ENCODE measurements at places on chromosomes 4 and X. TPM values are rescaled to one million over a fixed set of nuclear protein-coding genes. Genes with fewer than 3 reads are reported as not detected.

GRCh38 chr4:56318555-56318954 lies 68.7 kb downstream of the AASDH start:
- no peak for DNase-seq
- H3K4me3 ChIP-seq, result no peak overlapping the region
- no peak overlapping the region for H3K27ac ChIP-seq
- H3K36me3 ChIP-seq, result no peaks in the 10 kb centered on the region
- H3K27me3 ChIP-seq, result no peaks in the 10 kb centered on the region
- H3K4me1 ChIP-seq, result no peaks in the 10 kb centered on the region

DNA sequence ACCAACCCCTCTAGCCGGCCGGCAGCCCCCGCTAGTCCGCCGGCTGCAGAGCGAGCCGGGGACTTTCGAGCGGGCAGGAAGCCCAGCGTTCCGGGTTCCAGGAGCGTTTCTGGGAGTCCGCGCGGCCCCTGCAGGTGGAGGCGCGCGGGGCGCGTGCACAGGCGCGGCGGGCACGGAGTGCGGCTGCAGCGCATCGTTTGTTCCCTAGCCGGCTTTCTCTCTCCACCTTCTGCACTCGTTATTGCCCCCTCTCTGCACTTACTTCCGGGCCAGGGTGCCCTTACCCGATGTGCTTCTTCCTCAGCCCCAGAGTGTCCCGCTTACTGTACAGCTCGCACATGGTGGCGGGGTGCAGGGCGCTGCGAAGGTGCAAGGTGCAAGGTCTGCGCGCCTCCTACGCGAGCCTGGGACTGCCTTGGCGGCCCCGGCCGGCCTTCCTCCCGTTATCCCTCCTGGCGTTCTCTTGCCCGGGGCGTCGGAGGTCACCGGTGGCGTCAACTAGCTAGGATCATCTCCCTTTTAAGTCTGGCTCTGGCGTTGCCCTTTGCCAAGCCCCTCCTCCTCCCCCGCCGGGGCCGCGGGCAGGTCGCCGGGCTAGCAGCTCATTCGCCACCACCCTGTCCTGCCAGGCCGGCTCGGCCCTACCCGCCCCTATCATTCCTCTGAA lies at the start of gene ETNPPL:
TSS of gene ETNPPL (minus strand) at position 495 of the 667 bp plus-strand sequence. CDS start at position 340, 155 bp downstream.
- peak within 1 kb of the TSS; percentile 53 for H3K4me3 ChIP-seq
- no peak for DNase-seq
- peaks cover 19% of the 10 kb centered on the region for H3K27me3 ChIP-seq
- H3K27ac ChIP-seq, result no peak within 1 kb of the TSS

GRCh38 chrX:139222511-139223200 lies 307.9 kb upstream of the F9 start:
- H3K27me3 ChIP-seq, result no peaks in the 10 kb centered on the region
- DNase-seq, result no peak
- H3K4me3 ChIP-seq, result no peak overlapping the region
- no peaks in the 10 kb centered on the region for H3K4me1 ChIP-seq
- no peak overlapping the region for H3K27ac ChIP-seq
- H3K36me3 ChIP-seq, result no peaks in the 10 kb centered on the region

DNA sequence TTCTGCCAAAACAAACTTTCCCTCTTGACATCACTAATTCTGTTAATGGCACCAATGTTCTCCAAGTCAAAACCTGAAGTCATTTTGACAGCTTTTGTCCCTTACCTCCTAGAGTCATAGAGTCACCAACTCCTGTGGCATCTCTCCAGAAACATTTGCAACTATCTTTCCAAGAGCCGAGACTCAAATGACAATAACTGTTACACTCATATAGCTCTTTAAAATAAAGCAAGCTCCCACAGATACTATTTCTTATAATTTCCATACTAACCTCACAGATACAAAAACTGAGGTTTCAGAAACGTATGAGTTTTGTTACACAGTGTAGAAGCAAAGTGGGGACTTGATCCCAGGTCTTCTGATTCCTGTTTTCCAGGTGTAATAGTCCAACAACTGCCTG lies 18.3 kb downstream of the GPRIN3 start:
- peak overlapping the region; percentile 19 for H3K27ac ChIP-seq
- H3K36me3 ChIP-seq, result no peaks in the 10 kb centered on the region
- no peaks in the 10 kb centered on the region for H3K27me3 ChIP-seq
- peaks cover 92% of the 10 kb centered on the region for H3K4me1 ChIP-seq
- peak overlapping the region; percentile 12 for H3K4me3 ChIP-seq
- DNase-seq, result no peak

DNA sequence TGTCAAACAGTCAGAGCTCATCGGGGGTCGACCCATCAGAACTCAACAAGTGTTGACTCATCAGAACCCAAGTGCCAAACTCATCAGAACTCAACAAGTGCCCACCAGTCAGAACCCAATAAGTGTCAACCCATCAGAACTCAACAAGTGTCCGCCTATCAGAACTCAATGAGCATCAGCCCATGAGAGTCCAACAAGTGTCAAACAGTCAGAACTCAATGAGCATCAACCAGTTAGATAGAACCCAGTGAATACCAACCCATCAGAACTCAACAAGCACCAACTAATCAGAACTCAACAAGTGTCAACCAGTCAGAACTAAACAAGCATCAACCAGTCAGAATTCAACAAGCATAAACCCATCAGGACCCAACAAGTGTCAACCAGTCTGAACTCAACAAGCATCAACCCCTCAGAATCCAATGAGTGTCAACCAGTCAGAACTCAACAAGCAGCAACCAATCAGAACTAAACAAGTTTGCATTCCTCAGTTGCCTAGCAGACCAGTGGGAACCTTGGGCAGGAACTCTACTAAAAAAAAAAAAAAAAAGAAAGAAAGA lies 115.3 kb downstream of the PRKX start:
- no peak overlapping the region for H3K27ac ChIP-seq
- DNase-seq, result no peak
- no peaks in the 10 kb centered on the region for H3K36me3 ChIP-seq
- no peaks in the 10 kb centered on the region for H3K4me1 ChIP-seq

DNA sequence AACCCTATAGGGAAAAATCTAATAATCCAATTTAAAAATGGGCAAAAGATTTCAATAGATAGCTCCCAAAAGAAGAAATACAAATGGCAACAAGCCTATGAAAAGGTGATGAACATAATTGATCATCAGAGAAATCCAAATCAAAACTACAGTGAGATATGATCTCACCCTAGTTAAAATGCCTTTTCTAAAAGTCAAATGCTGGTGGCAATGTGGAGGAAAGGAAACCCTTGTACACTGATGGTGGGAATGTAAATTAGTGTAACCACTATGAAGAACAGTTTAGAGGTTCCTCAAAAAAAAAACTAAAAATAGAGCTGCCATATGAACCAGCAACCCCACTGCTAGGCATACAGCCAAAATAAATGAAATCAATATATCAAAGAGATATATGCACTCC lies 44.5 kb downstream of the STPG2 start:
- H3K4me1 ChIP-seq, result no peaks in the 10 kb centered on the region
- H3K36me3 ChIP-seq, result no peaks in the 10 kb centered on the region
- DNase-seq, result no peak
- H3K27me3 ChIP-seq, result no peaks in the 10 kb centered on the region
- no peak overlapping the region for H3K4me3 ChIP-seq

DNA sequence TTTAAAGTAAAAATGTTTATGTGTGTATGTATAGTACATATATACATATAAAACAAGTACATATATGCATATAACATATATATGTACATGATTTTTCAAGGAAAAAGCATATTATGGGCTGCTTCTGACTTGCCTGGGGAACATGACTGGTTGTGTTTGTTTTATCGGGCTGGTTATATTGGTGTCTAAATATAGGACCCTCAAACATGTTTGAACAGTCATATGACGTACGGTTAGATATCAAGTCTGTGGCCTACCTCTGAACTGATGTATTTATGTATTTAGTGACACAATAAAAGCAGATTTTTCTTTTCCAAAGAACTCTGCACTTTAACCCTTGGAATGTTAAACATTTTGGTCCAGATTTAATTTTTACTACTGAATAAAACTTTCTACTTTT lies 37.9 kb upstream of the ARSD start:
- no peaks in the 10 kb centered on the region for H3K27me3 ChIP-seq
- H3K4me1 ChIP-seq, result no peaks in the 10 kb centered on the region
- H3K36me3 ChIP-seq, result no peaks in the 10 kb centered on the region
- DNase-seq, result no peak
- H3K4me3 ChIP-seq, result no peak overlapping the region

DNA sequence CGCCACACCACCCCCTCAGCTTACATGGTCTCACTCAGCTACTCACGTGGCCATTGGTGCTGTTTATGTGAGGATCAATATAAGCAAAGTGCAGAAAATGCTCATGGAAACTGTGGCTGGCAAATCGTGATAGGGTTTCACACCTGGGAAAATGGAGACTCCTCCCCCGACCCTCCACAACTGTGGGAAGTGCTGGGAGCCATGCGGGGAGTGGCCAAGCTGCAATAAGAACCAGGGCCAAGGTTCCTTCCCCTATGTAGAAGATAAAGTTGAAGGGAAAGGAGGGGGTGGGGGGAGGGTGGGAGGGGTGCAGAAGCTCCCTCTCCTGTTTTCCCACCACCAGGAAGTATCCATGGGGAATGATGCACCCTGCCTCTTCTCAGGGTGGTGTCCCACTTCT lies 145.5 kb upstream of the MAMLD1 start:
- H3K27ac ChIP-seq, result no peak overlapping the region
- no peak for DNase-seq
- no peaks in the 10 kb centered on the region for H3K27me3 ChIP-seq
- H3K4me3 ChIP-seq, result no peak overlapping the region
- H3K36me3 ChIP-seq, result no peaks in the 10 kb centered on the region

DNA sequence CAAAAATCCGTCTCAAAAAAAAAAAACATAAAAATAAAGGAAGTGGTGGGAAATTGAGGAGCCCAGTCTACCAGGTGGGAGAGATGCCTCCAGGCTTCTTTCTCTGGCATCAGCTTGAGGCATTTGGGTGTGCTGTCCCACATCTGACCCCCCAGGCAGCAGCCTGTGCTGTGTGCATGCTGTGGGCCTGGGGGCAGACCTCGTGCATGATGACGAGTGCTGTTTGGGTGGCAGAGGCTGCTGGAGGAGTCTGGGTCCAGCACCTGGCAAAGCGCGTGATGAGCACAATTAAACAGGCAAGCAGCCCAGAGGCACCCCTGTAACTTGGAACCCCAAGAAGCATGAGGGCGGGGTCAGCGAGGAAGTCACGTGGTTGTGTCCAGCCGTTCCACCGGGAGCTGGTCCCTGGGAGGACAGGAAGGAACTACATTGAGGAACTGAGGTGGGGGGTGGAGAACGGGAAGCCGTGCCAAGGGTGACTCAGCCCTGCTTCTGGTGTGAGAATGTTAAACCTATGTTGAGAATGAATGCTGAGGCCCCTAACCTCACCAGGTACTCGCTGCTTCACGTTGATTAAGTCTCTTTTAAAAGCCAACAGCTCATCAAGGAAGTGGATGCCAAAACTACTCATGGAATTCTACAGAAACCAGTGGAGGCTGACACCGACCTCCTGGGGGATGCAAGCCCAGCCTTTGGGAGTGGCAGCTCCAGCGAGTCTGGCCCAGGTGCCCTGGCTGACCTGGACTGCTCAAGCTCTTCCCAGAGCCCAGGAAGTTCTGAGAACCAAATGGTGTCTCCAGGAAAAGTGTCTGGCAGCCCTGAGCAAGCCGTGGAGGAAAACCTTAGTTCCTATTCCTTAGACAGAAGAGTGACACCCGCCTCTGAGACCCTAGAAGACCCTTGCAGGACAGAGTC lies 6.1 kb downstream of the TACC3 start:
- no peak overlapping the region for H3K27ac ChIP-seq
- H3K4me3 ChIP-seq, result no peak overlapping the region
- H3K27me3 ChIP-seq, result no peaks in the 10 kb centered on the region
- H3K36me3 ChIP-seq, result peaks cover 45% of the 10 kb centered on the region

Gene DDX53
- total RNA-seq, result not detected

GRCh38 chr4:73507541-73507940 lies 26.0 kb downstream of the AFM start:
- no peaks in the 10 kb centered on the region for H3K27me3 ChIP-seq
- H3K4me1 ChIP-seq, result no peaks in the 10 kb centered on the region
- no peak for DNase-seq
- H3K4me3 ChIP-seq, result no peak overlapping the region

DNA sequence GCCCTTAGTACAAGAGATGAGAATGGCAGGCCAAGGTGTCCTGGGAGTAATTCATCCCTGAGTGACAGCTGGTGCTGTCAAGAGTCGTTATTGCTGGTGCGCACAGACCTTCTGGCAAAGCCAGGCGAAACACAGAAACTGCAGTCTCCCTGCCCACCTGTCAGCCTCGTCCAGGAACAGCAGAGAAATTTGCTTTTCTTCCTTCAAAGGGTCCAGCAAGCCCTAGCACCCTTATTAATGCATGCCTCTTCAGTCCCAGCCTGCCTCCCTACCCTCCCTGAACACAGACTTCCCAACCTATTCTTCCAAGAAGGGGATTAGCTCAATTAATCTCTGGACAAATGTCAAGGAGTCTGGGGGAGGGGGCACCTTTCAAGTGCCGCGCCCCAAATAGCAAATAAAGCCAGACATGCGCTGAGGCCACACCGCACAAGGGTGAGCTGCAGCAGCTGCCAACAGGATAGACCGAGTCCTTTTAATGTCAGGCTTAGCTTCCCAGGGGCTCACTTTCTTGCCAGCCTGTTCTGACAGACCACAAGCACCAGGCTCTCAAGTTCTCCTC lies 250.7 kb upstream of the RASGEF1B start:
- H3K4me1 ChIP-seq, result peaks cover 10% of the 10 kb centered on the region
- H3K4me3 ChIP-seq, result no peak overlapping the region
- no peak overlapping the region for H3K27ac ChIP-seq
- no peaks in the 10 kb centered on the region for H3K36me3 ChIP-seq
- DNase-seq, result no peak
- H3K27me3 ChIP-seq, result no peaks in the 10 kb centered on the region

Gene FAM9C
- not detected for total RNA-seq

- no peak for DNase-seq
- no peak overlapping the region for H3K4me3 ChIP-seq
- H3K27me3 ChIP-seq, result no peaks in the 10 kb centered on the region
- no peak overlapping the region for H3K27ac ChIP-seq
- H3K36me3 ChIP-seq, result no peaks in the 10 kb centered on the region
- no peaks in the 10 kb centered on the region for H3K4me1 ChIP-seq
These were observed 74.3 kb downstream of the RBM47 start for GRCh38 chr4:40555176-40555900.

Gene SEC31A
- 87.3 TPM for total RNA-seq

GRCh38 chr4:30434656-30435055 lies 285.5 kb upstream of the PCDH7 start:
- H3K36me3 ChIP-seq, result no peaks in the 10 kb centered on the region
- no peak for DNase-seq
- no peaks in the 10 kb centered on the region for H3K27me3 ChIP-seq
- H3K4me1 ChIP-seq, result no peaks in the 10 kb centered on the region
- no peak overlapping the region for H3K4me3 ChIP-seq

Gene FOXR2
- total RNA-seq, result not detected

Gene SLC10A6
- not detected for total RNA-seq

DNA sequence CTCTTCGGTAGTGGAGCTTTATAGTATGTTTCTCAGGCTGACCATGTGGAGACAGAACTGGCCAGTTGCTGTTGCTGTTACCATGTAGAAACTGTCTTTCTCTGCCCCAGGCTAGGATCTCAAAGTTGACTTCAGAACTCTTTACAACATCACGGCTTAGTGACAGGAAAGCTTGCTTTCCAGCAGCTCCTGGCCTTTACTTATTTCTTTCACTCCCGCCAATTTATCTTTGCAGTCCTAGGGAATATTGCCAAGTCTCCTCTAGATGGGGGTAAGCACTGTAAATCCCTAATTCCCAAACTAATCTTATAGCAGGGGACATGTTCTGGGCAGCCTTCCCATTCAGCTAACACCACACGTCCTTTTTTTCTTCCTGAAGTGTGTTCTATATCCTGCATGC lies 631.6 kb downstream of the SPRY1 start:
- no peaks in the 10 kb centered on the region for H3K36me3 ChIP-seq
- H3K4me3 ChIP-seq, result no peak overlapping the region
- no peak overlapping the region for H3K27ac ChIP-seq
- no peaks in the 10 kb centered on the region for H3K4me1 ChIP-seq

All from CD8-positive, alpha-beta memory T cell (primary cell).